ENCODE measurements at places on chromosomes 6 and 20. TPM values are rescaled to one million over a fixed set of nuclear protein-coding genes. Genes with fewer than 3 reads are reported as not detected.

- no peak for DNase-seq
Observed at GRCh38 chr6:158677906-158678578, 28.2 kb downstream of the SYTL3 start.

GRCh38 chr6:15423286-15423993 is 177.6 kb downstream of the JARID2 start:
- DNase-seq: no peak

MRPL18 gene
- 104 TPM for total RNA-seq

DNA sequence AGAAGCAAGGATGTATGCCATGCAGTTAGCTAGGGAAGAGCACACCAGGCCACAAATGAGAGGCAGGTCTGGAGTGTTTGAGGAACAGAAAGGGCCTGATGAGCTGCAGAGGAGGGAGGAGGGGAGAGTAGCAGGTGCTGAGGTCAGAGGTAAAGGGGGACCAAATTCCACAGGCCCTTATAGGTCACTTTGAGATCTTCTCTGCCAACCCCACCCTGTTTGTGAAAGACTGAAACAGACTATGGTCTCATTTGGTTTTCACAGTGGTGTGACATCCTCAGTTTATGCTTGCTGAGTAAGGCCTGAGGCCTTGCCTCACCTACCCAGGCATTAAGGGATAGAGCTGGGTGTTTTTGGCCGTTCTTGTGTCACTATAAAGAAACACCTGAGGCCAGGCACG is 187.7 kb upstream of the MYLIP start:
- DNase-seq: no peak

MAP1LC3A gene
- 1.2 TPM for total RNA-seq

DNA sequence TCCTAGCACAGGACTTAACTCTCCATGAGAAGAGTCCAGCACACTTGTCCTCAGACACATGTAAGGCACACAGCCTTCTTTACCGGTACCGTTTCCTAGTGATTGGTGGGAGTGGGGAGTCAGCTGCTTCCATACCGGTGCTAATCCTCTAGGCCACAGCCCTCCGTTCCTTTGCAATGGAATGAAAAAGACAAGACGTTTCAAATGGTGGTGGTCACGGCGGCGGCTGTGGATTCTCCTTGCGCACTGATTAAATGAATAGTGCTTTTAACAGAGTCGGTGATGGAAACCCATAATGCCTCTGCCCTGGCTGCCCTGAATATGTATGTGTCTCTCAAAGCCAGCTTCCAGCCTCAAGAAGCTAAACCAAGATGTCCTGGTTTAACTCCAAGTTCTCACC is 34.8 kb upstream of the GABRR1 start:
- no peak for DNase-seq

SLC26A8 gene
- total RNA-seq: not detected

PLCB4 gene
- 15.2 TPM for total RNA-seq

LAMA4 gene
- not detected for total RNA-seq

GRCh38 chr20:5938456-5939029 is 11.8 kb downstream of the TRMT6 start:
- DNase-seq: no peak

DNA sequence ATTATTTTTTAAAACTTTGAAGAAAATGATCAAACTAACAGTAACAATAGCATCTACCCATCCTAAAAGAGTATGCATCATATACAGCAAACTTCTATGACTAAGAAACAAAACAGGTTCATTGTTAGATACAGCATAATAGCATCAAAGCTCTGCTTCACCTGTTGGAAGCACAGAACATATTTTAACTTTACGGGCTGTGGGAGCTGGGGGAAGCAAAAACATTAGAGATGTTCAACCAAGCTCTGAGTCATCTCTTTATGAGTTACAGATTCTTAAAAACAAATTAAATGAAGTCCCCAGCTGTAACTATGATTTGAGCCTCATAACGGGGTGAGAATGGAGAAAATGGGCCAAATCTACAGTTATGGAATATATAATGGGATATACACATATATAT is 63.4 kb downstream of the SYNE1 start:
- no peak for DNase-seq

BCKDHB gene
- total RNA-seq: 13.9 TPM

- DNase-seq: no peak
Observed at GRCh38 chr6:41716516-41717391, 18.7 kb downstream of the TFEB start.

DNA sequence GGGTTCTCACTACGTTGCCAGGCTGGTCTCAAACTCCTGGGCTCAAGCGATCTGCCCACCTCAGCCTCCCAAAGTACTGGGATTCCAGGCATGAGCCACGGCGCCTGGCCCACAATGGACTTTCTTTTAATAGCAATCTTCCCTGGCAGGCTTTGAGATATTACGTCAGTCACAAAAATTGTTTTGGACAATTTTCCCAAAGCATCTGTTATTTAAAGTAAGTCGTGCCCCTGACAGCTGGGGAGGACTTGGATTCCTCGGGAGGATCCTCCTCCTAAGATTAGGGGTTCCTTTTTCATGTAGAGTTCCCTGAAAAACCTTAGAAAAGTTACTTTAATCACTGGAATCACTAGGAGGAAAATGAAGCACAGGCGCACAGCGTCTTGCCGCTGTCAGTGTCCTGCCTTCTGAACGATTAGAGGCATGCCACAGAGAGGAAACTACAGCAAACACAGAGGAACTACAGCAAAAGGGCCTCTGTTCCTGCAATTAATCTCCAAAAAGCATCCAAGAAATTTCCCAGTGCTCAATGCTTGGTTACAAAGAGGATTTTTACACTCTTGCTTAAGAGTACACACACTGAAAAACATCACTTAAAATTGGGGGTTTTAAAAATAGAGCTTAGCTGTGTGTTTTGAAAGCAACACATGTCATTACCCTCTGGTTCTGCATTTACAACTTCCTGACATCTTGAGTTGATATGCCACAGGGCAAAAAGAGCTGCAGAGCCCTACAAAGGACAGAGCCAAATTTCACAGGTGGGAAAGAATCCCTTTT is 4.5 kb downstream of the ACSS1 start:
- no peak for DNase-seq

DNA sequence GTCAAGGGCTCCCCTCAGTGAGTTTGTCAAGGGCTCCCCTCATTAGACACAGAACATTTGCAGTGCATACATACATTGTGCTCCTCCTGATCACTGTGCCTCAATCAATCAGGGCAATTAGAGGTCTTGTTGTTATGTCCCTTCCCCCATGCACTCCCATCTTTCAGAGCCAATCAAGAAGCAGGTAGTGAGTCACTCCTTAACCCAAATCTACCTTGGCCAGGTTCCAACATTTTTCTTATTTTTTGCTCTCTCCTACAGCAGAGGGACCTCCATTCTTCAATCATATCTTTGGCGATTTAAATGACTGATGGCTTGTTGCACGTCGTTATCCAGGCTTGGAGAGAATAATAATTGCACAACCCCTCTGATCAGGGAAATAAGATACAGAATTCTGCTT is 409.9 kb upstream of the SPTLC3 start:
- no peak for DNase-seq

- DNase-seq: peak; percentile 11
Observed at GRCh38 chr6:5379647-5380242, 118.4 kb downstream of the FARS2 start.

CCN6 gene
- not detected for total RNA-seq

TGM3 gene
- total RNA-seq: 0.10 TPM

DNA sequence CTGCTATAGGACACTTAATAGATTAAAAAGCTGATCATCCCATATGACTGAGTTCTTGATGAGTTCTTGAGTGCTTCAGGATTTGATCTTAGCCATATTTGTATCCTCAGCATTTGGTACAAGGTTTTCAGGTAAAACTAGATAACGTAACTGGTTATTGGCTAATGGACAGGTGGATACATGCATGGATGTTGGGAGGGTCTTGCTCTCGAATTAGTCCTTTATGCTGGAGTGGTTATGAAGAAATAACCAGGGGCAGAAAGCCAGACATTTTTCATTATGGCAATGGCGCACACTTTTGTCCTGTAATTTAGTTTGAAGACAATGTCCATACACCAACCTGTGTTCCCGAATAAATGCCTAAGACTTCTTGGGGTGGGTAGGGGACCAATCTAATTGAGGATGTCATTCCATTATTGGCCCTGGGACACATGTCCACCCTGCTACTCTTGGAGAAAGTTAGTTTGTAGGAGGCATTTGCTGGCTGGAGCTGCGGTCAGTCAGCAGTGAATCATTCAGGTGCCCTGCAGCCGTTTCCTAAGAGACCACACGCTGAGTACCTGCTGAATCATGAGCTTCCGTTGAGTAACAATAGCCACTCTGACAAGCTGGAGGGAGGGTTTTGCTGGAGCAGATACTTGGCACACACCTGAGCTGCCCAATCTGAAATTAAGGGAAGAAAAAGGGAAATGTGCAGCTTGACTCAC is 194.4 kb downstream of the FOXA2 start:
- DNase-seq: no peak

DNA sequence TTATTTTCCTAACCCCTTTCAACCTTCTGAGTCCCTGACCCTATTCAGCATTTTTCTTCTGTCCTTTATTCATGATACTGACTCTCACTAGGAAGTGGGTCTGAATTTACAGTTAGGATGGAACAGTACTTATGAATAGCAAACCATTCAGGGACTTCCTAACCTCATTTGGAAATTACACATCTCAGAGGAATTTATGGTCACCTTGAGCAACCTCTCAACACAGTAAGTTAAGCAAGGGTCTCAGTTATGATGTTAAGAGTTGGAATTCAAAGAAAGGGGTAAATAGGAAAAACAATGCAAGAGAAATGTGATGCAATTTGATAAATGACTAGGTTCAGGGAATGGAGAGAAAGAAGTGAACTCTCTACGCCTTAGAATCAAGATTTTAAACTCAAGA is 97.3 kb downstream of the GPR6 start:
- no peak for DNase-seq

DNA sequence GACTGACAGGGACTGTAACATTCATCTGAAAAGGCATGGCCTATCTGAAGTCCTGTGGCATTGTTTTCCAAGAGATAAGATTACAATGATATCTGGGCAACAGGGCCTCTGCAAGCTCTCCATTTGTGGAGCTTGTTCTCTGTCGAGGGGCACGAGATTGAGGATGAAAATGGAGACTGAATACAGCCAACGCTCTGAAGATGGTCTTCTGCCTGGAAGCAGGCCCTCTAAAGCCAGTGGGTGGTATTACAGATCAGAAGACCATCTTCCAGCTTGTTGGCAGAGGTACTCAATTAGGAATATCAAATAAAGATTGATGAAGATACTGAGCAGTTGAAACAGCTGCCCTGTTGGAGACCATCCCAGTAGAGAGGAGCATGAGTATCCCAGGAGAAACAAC is 288.2 kb downstream of the CENPW start:
- DNase-seq: no peak

DNA sequence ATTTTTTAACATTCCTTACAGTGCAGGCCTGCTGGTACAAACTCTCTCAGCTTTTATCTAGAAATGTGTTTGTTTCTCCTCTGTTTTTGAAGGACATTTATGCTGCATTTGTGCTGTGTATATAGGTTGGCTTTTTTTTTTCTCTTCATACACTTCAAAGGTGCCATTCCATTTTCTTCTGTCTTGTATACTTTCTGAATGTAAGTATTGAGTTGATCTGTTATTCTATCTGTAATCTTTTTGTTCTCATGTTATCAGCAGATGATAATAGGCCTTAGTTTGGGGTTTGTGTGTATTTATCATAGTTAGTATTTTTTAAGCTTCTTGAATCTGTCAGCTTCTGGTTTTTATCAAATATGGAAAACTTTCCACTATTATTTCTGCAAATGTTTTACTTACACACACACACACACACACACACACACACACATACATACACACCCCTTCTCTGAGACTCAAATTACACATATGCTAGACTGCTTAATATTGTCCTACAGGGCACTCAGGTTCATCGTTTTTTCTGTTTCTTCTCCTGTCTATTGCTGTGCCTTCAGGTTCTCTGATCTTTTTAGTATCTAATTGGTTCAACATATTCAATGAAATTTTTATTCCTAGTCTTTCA is 74.6 kb downstream of the RPP40 start:
- DNase-seq: no peak

DNA sequence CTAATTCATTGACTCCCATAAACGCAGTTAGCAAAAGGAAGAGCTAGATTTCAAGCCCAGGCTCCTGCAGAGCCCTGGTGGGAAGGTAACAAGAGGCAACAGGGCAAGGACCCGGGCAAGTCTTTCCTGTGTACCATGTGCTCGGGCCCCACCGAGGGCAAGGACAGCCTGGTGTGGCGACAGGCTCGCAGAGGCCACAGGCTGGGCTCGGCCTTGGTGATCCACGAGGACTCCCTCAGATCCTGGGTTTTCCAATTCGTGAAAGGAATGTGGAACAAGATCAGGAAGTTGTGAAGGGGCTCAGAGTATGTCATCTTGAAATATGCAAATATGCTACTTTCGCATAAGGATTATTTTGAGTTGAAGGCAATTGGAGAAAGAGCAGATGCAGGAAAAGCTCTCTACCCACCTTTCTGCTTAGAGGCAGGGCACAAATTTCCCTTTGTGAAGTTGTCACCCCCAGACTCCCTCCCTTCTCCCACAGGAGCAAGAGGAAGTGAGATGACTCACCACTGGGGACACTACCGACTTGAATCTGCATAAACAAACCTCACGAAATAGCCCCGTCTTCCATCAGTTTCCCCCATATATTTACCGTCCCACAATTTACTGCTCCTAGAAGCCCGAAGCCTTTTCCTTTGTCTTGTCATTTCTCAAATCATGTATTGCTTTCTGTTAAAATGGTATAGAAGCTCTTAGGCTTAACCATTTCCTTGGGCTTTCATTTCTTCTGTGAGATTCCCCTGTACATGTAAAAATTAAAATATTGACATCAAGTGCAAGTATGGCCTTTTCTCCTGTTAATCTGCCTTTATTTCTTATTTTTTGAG is 79.0 kb downstream of the PSMG4 start:
- DNase-seq: no peak

DNA sequence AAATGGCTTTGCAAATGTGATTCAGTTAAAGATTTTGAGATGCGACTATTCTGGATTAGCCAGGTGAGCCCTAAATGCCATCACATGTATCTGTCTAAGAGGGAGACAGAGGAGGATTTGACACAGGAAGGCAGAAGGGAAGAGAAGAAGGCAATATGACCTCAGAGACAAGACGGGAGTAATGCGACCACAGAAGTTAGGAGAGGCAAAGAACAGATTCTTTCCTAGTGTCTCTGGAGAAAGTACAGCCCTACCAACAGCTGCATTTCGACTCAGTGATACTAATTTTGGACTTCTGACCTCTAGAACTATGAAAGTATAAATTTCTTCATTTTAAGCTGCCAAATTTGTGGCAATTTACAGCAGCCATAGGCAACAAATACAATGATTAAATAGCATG is 24.2 kb upstream of the TPD52L1 start:
- DNase-seq: no peak

DNA sequence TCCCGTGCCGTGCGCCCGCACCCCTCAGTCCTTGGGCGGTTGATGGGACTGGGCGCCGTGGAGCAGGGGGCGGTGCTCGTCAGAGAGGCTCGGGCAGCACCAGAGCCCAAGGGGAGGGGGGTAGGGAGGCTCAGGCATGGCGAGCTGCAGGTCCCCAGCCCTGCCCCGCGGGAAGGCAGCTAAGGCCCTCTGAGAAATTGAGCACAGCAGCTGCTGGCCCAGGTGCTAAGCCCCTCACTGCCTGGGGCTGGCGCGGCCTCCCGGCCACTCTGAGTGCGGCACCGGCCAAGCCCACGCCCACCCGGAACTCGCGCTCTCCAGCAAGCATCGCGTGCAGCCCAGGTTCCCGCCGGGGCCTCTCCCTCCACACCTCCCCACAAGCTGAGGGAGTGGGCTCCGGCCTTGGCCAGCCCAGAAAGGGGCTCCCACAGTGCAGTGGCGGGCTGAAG is 16.4 kb downstream of the SOX4 start:
- no peak for DNase-seq

BCLAF1 gene
- total RNA-seq: 117 TPM

Measured in NCI-H460 (cell line).